ENCODE measurements at places on chromosomes 2 and 18. TPM values are rescaled to one million over a fixed set of nuclear protein-coding genes. Genes with fewer than 3 reads are reported as not detected.
A peak's percentile ranks its signal among the peaks of the same experiment; 100 is the strongest.

- DNase-seq = peak; percentile 88
These were observed 8.2 kb downstream of the BCL2 start for GRCh38 chr18:63311118-63312018.

DNA sequence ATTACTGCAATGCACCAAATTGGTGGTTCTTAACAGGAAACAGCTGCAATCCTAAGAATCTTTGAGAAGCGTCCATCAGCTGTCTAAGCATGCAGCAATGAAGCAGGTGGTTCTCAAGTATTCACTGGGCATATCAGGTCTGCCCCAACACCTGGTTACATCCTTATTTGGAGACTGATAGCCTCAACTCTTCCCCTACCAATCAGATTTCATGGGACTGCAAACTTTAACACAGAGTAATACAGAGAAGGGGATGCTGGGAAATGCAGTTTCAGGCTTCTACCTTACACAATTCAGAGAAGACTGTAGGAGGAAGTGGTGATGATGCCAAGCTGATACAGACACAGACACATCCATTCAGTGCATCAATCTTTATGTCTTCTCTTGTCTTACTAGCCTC, 240.5 kb downstream of the BCL2 start:
- DNase-seq = peak; percentile 55

GRCh38 chr18:41353777-41354528, 601.1 kb upstream of the PIK3C3 start:
- no peak for DNase-seq

DNA sequence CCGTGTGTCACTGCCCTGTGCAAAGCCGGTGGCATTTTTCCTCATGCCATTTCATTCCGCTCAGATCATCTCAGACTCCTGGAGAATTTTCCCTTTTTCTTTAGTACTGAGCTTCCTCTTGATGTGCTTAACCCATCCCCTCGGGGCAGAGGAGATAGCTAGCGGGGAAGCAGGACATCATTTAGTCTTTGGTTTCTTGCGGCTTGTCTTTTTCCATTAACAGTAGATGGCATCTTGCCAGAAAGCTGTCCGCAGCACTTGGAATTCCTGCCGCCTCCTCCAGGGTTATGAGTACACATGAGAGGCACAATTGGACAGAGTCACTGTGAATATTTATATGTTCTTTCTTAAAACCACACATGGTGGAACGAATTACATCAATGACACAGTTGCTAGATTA, 226.6 kb downstream of the ALPK2 start:
- DNase-seq = no peak

GRCh38 chr2:213187833-213188532, 36.6 kb upstream of the IKZF2 start:
- no peak for DNase-seq

DNA sequence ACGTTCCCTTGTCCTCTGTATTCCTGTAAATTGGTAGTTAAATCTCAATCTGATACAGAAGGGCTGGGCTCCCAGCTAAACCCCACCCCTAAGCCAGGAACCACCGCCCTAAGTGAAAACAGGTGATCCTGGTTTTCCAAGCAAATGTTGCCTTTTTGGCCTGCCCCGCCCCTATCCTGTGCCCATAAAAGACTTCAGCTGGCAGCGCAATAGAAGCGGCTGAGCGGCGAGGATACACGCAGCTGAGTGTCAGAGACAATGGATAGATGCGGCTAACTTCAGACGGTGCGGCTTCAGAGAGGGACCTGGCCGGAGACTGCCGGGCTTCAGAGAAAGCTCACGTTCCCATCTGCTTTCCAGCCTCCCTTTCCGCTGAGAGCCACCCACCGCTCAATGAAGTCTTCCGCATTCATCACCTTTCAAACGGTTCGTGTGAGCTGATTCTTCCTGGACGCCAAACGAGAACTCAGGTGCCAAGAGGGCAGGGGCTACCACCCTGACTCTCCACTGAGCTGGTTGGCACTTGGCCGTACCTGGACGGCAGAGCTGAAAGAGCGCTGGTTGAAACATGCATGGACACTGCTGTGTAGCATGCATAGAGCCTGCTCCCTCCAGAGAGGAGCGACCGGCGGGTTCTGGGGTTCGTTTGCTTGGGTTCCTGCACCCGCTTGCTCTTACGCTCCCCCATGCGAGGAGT, 49.5 kb upstream of the POLE4 start:
- no peak for DNase-seq

GRCh38 chr2:239806276-239806675, 218.9 kb downstream of the NDUFA10 start:
- DNase-seq = no peak

DNA sequence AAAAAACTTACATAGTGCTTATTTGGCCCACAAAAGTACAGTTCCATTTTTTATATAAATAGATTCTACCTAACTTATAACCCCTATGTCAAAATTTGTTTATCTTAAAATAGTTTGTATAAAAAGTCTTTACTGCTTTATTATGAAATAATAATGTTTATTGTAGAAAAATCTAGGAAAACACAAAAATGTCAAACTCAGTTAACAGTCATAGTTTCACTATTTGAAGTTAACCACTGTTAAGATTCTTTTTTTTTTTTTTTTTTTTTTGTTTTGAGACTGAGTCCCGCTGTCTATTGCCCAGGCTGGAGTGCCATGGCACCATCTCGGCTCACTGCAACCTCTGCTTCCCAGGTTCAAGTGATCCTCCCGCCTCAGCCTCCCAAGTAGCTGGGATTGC, 26.5 kb upstream of the ABI2 start:
- no peak for DNase-seq

DNA sequence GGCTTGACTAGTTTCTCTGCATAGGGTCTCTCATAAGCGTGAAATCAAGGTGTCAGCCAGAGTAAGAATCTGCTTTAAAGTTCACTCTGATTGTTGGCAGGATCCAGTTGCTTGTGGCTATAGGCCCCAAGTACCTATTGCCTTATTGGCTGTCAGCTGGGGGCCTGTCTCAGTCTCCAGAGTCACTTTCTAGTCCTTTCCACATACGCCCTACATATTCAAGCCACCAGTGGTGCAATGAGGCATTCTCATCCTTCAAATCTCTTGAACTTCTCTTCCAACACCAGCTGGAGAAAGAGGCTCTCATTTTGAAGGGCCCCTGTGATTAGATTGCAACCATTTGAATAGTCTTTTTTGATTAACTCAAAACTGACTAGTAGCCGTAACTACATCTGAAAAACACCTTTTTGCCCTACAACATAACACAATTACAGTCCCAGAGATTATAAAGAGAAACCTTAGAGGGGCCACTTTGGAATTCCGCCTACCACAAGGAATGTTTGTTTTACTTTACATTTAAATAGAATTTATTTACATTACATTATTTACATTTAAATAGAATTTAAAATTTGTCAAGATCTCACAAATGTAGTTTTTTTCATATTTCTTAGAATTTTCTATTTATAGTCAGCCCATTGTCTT, 520.1 kb downstream of the DSC3 start:
- DNase-seq = no peak

DNA sequence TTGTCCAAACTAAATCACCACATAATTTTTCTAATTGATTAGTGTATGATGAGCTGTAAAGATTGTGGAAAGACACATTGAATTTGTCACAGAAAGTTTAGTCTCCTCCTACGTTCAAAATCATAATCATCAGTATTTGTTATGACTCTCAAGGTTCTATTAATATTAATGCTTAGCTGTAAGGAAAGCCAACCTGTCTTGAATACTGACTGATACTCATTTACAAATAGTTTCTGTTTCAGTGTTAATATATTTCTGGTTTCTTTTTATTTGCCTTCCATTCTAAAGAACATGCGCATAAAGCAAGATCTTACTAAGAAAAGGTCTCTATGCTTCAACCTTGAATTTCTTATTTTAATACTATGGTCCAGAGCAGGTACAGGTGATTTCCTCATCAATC, 55.1 kb downstream of the CPS1 start:
- DNase-seq = no peak

DNA sequence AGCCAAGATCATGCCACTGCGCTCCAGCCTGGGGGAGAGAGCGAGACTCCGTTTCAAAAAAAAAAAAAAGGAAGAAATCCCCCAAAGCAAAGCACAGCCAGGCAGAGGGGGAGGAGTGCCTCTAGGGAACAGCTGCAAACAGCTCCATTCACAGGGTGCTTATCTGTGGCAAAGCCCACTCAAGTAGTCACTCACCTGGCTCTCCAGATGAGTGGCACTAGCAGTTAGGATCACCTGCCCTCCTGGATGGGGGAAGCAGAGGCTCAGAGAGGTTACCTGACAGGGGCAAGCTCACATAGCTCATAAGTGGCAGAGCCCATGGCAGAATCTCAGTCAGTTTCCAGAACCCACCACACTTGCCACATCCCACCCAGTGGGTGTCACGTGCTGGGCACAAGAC, 30.3 kb downstream of the TFCP2L1 start:
- DNase-seq = no peak

GRCh38 chr2:64419596-64420165, 34.3 kb upstream of the LGALSL start:
- DNase-seq = no peak

The PROKR1 gene
- total RNA-seq = not detected

The CYP27A1 gene
- total RNA-seq = 0.61 TPM

The SANBR gene
- total RNA-seq = 6.4 TPM

The MAT2A gene
- total RNA-seq = 255 TPM

The G6PC2 gene
- total RNA-seq = not detected

The MTX2 gene
- 29.0 TPM for total RNA-seq
